ENCODE measurements at places on chromosomes 7 and 10.
A peak's percentile ranks its signal among the peaks of the same experiment; 100 is the strongest.

DNA sequence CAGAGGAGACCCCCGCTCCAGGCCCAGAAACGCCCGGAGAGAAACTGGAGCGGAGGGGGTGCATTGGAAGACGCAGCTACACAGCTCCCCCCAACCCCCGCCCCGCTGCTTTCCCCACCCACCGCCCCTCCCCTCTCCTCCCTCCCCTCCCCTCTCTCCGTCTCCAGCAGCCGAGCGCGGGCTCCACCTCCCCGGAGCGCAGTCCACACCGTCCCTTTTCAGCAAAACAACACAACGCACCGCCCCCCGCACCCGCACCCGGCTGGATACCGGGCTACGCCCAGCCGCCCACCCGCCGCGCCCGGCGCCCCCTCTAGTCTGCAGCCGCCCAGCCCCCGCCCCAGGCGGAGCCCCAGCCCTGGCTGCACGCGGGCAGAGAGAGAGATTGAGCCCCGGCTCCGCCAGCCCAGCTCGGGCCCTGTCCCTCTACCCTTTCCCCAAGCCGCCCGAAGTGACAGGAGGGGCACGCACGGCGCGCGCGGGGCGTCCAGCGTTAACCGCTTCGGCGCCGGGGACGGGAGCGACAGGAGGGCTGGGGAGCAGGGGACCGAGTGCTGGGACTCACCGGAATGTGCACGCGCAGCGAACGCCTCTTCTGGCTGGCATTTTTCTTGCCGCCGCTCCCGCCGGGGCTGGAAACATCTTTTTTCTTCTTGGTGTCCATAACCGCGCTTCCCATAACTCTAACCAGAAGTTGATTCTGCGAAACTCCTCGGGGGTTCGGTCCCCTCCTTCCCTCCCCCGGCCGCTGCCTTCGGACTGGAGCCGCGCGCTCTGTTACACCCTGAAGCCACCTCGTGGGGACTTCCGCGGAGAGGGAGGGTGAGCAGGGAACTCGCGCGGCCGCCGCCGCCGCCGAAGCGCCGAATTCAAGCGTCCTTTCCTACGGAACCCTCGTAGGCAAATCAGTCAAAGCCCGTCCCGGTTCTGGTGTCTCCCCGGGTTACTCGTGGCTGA, 695 bp downstream of the PRKAG2 start:
- DNase-seq: peak; percentile 53

DNA sequence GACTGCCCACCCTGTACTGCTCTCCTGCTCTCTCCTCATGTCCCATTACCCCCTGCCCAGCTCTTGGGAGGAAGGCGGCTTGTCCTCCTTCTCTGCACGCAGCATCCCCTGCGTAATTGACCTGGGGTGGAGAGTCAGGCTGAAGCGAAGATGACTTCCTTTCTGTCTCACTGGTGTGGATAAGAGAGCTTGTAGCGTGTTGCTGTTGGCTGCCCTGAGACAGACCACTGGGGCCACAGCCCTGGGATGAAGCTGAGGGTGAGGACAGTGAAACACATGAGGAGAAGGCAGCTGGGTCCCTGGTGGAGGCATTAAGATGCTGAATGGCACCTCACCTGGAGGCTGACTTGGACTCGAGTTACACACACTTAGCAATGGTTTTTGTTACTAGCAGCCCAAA, 310.3 kb upstream of the ZNF32 start:
- DNase-seq: no peak

GRCh38 chr10:72956001-72956400, 1.4 kb upstream of the PLA2G12B start:
- DNase-seq: no peak

DNA sequence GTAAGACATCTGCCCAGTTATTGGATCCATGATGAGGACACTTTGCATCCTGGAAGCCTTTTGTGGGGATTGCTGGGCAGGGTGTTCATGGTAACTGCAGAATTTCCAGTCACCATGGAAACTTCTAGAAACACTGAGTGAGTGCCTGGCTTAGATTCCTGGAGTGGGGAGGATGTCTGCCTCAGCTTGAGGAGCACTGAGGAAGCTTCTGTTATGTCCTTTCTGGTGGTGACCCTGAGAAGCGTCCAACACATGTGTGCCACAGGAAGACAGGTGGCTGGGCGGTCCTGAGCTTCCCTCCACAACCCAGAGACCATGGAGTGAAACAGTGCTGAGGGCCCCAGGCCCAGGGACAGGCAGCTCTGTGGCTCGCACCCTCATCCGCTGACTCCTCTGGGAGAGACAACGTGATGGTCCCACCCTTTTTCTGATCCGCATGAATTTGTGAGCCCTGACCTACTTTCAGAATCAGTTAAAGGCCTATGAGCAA, 191.8 kb upstream of the CXCL12 start:
- DNase-seq: peak; percentile 5

Measured in stimulated activated CD4-positive, alpha-beta T cell treated with anti-CD3 and anti-CD28 coated beads, Interleukin-4, amount 100 ng/mL, for 48 hours (primary cell).